ENCODE measurements at places on chromosomes 1 and 21.

GRCh38 chr1:244092293-244092963 is 41.3 kb downstream of the ZBTB18 start:
- no peak for DNase-seq

DNA sequence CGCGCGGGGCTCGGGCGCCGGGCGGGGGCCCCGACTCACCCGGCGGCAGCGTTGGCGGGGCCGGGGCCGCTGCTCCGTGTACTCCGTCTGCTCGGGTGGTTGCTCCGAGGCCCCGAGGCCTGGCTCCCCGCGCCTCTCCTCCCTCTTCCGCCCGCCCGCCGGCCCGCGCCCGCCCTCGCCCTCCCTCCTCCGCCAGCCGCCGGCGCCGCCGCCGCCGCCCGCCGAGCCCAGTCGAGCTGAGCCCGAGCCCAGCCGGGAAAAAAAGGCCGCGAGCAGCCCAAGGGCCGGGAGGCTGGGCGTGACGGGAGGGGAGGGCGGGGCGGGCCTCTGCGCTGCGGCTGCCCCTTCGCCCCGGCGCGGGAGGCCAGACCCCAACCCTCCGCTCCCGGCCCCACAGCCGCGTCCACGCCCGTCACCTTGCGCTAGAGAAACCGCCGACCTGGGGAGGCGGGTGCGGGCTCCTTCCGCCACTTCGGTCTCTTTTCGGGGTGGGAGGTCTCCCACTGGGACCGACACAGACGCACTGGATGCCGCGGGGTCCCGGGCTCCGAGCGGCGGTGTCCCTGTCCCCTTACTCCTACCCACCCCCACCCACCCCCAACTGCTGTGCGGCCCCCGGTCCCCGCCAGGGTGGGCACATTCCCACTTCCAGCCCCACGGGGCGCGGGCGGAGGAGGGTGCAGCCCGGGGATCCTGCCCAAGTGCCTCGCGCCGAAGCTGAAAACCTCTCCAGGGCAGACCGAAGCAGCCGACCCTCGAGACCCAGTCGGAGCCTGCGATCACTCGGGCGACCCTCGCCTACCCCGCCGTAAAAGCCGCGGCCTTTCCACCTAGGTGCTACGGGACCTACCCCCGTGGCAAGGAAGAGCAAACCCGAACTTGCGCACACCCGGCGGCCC is at the start of gene CERS2:
Gene CERS2, minus strand, starts transcription at position 256 of the 899 bp plus-strand sequence. CDS start 5,745 bp downstream, outside the sequence.
- peak; percentile 64 for DNase-seq

DNA sequence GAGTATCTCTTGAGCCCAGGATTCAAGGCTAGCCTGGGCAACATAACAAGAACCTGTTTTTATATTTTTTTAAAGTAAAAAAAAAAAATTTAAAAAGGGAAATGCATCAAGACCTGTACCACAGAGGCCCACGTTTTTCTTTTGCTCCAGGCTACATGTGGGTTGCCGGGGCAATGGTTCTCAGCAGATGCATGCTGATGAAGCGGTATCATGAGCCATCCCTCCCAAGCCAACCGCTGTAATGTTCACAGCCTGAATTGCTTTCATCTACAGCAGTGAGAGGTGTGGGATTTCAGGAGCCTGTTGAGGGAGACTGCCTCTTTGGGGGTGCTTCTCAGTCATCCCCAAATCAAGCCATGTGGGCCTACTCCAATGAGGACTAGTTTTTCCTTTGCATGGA is 60.5 kb downstream of the CD58 start:
- DNase-seq: no peak

- no peak for DNase-seq
Measured at GRCh38 chr21:42745511-42746239, 92.3 kb downstream of the PDE9A start.

GRCh38 chr1:36889478-36890226 is 144.7 kb downstream of the GRIK3 start:
- no peak for DNase-seq

- DNase-seq: no peak
Measured at GRCh38 chr1:170791941-170792340, 128.0 kb downstream of the PRRX1 start.

DNA sequence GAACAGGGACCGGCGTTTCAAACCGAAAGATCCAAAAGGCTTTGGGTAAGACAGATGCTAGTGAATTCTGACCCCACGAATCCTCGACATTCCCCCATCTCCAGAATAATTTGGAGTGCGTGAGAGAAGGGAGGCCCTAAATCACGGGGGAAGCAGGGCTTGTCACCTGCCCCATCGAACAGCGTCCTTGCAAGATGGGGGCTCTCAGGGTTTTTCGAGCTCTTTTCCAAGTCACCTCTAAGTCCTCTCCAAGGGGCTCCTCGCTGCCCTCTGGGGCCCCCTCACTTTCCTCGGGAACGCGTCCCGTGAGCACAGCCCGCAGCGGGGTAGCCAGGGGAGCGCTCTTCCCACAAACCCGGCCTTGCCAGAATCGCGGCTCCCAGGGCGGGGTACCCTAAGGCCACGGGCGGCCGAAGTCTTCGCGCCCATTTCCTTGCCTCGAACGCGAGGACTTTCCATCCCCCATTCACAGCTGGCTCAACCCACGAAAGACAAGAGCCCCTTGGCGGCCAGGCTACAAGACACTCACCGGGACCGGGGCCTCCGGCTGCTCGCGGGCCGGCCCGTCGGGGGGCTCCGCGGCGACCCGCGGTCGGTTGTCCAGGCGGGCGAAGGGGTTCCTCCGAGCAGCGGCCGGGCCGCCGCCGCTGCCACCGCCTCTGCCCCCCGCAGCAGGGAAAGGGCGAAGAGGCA is 546 bp downstream of the DONSON start:
- no peak for DNase-seq

DNA sequence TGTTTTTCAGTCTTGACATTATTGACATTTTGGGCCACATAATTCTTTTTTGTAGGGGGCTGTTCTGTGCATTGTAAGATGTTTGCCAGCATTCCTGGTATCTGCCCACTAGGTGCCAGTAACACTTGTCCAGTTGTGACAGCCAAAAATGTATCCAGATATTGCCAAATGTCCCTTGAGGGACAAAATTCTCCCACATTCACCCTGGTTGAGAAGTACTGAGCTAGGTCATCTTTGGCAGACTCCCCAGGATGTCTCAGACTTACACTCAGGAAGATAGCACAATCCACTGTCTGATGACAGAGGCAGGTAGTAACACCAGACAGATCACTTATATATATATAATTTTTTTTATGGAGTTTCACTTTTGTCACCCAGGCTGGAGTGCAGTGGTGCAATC is 5.9 kb downstream of the CD48 start:
- no peak for DNase-seq

- DNase-seq: no peak
Measured at GRCh38 chr1:162663589-162664106, 31.4 kb downstream of the DDR2 start.

DNA sequence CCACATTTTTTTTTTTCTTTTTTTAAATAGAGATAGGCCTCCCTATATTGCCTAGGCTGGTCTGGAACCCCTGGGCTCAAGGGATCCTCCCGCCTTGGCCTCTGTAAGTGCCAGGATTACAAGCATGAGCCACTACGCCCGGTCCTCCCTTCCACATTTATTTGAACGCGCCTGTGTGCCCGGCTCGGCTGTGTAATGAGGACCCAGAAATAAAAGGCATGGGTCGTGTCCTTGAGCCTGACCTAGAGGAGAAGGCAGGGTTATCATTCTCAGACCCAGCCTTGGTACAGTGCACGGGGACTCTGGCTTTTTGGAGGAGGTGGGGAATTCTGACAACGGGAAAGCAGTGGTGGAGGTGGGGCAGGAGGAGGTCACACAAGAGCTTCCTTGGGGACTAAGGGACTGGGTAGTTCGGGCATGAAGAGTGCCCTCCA is 841 bp downstream of the CENPF start:
- DNase-seq: no peak

- DNase-seq: no peak
Measured at GRCh38 chr1:32184650-32185049, 5.2 kb downstream of the TXLNA start.
